ENCODE measurements at places on chromosomes 6 and 20.

GRCh38 chr6:2962004-2962403 is 9.4 kb downstream of the SERPINB6 start:
- no peak for DNase-seq

DNA sequence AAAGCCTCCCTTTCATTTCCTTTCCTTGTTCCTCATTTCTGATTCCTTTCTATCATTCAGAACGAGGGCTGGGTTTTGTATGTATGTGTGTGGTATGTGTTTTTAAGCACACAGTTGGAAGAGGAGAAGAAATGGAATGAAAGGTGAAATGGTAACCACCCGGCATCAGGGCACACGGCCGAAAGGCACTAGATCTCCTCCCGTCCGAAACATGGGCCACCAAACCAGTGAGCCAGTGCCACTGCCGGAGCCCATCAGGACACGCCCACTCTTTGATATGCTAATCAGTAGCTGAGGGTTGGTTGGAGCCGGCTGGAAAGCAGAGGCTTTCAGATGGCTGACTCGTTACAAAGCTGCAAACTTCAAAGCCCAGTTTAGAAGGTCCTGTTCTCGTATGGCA is 228.6 kb upstream of the JARID2 start:
- peak; percentile 8 for DNase-seq

- DNase-seq, result no peak
Observed at GRCh38 chr6:138653435-138653834, 120.1 kb upstream of the CCDC28A start.

DNA sequence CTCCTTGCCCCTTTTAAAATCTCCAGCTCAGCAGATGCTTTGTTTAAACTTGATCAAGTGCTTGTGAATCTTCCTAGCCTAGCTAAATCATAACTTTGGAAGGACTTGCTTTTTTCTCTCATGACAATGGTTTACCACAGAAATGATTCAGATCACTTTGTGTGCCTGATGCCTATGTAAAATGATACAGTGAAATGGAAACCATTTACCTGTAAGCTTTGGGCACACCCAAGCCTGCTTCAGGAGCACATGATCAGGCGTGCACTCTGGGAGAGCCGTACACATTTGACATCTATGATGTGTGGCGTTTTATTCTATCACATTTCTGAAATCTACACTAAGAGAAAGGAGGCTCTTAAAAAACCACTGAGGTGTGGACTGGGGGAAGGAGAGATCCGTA is 41.1 kb downstream of the PTPN1 start:
- DNase-seq, result no peak

- no peak for DNase-seq
Observed at GRCh38 chr6:73537677-73538076, 16.8 kb upstream of the EEF1A1 start.

DNA sequence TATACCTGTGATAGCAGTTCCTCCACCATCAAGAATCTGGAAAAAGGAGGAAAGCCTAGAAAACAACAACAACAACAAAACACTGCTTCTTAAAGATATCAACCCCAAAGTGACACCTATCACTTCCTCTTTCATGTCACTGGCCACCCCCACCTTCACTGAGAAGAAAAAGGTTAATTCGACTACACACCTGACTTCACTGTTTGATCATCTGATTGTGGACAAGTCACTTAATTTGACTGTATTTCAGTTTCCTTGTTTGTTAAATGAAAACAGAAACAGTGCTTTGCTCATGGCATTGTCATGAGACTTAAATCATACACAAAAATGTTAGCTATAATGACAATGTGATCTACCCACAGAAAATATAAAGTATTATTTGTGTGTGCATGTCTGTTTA is 280.6 kb upstream of the SULF2 start:
- DNase-seq, result no peak

- no peak for DNase-seq
Observed at GRCh38 chr20:30286157-30286556, 971.3 kb upstream of the DEFB115 start.

DNA sequence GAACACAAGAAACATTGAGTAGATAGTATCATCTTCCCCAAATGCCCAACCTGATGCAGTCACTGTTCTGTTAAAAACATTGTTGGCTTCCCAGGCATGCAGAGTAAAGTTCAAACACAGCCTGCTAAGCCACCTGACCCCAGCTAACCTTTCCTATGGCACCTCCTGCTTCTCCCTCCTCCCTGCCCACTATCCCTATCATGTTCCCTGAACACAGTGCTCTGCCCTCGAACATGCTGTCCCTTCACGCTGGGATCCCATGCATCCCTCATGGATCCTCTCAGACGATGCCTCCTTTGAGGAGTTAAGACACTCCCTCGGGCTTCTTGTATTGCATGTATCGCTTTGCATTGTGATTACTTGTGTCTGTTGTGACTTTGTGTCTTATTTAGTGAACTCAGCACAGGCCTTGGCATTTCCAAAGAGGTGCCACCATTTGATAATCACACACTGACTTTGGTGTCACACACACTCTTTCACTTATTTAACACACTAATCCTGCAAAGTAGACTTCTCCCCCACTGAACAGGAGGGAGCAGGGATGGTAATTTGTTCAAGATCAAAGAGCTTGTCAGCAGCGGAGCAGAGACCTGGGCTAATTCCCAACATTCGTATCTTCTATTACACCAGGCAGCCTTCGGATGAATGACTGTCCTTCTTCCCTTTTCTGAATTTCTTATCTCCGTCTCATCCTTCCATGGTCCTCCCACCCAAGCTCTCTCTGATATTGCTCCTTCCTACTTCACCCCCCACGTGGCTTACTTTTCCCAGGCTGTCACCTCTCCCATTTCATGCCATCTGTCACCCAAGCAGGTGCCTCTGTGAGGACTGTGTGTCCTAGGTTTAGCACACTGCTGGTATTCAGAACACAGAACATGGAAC is 28.3 kb upstream of the SMIM29 start:
- no peak for DNase-seq

DNA sequence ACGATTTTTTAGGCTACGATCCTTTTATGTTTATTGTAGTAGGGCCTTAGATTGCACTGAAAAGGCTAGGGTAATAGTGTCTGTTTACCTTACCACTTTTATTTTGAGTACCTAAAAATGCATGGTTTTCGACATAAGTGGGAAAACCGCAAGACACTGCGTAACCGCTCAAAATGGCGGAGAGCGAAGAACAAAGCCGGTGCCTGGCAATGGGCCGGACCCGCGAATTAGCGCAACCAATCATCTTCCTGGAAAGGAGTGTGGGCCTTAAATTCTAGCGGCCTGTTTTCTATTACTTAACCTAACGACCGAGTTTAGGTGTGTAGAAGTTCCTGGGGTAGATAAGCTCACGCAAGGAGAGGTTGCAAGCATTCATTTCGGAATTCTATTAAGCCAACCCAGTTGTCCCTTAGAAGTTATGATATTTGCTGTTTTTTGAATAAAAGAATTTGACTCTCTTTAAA is 118.0 kb downstream of the HFE start:
- DNase-seq, result peak; percentile 70

DNA sequence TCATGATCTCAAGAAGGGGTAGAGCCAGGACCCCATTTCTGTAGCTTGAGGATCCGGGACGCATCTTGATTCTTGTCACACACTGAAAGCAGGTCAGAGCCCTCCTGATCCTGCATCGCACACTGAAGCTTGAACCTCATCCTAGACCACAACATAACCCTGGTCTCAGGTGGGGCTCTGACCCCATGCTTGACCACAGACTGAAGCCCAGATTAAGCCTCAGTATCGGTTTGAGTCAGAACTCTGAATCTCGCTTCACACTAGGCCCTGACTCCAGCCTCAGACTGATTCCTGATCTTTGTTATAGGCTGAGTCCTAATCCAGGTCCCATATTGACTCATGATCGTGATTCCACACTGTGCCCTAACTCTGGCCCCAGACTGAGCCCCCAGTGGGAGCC is 8.5 kb upstream of the RSPO4 start:
- DNase-seq, result no peak

GRCh38 chr20:14232650-14233049 is 104.8 kb downstream of the FLRT3 start:
- no peak for DNase-seq

- peak; percentile 85 for DNase-seq
Observed at GRCh38 chr6:98458708-98459107, 375.7 kb upstream of the POU3F2 start.

DNA sequence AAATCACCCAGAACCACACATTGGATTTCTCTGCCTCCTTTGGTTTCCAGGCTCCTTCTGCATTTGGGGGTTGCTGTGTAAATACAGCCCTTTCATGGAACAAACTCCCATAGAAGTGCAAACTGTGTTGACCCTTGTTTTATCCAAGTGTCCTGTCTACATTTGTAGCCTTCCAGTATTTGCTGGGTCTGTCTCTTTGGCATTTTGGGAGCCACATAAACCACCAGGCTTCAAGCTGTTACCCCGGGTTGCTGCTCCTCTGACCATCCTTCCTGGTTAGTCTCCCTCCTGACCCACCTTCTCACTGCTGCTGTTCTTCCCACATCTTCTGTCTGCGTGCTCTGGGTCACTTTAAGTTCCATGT is 7.6 kb upstream of the MTHFD1L start:
- no peak for DNase-seq

DNA sequence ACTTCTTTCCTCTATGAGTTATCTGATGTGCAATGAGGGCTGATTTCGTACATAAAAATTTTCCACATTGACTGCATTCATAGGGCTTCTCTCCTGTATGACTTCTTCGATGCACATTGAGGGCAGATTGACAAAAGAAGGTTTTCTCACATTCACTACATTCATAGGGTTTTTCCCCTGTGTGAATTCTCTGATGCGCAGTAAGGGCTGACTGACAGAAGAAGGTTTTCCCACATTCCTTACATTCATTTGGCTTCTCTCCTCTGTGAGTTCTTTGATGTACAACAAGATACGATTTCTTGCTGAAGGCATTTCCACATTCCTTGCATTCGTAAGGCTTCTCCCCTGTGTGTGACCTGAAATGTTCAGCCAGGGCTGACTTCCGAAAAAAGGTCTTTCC is 11.4 kb downstream of the ZNF334 start:
- DNase-seq, result no peak

DNA sequence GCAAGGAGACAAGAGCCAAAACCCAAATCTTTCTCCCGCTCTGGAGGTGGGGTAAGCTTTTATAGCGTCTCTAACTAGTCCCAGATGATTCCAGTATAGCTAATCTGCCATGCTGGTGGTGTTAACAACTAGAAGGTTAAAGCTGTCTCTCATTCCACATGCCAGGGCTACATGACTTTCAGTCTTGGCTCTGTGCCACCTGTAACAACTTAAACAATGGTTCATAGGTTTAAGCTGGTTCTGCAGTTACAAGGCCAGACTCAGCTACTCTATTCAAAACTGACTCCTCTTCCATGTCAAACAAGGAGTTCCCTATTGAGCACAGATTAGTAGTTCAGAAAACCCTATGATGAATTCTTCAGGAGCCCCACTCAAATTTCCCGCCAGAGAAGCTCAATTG is 128.9 kb downstream of the ELOVL4 start:
- DNase-seq, result no peak

DNA sequence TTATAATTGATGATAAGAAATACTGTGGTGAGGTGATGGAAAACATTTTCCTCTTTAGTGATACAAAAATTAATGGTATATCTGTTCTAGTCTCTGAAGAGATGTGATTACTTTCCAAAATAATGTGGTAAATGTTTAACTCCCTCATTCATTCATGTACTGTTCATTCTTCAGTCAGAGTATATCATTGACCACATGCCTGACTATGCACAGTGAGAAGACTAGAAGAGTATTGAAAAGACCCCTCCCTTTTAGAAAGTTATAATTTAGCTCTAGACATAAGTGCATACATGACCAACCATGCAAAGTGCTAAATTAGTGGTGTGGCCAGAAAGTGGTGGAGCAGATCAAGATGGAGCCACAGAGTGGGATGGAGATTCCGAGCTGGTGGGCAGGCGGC is 133.0 kb downstream of the CLIC5 start:
- no peak for DNase-seq

DNA sequence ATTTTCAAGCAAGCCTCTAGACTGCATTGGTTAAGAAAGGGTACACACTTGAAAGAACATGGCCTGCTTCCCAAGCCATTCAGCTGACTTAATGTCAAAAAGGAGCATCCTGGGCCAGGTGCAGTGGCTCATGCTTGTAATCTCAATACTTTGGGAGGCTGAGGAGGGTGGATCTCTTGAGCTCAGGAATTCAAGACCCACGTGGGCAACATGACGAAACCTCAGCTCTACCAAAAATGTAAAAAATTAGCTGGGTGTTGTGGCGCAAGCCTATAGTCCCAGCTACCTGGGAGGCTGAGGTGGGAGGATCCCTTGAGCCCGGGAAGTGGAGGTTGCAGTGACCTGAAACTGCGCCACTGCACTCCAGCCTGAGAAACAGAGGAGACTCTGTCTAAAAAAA is 26.9 kb upstream of the NT5E start:
- DNase-seq, result no peak

DNA sequence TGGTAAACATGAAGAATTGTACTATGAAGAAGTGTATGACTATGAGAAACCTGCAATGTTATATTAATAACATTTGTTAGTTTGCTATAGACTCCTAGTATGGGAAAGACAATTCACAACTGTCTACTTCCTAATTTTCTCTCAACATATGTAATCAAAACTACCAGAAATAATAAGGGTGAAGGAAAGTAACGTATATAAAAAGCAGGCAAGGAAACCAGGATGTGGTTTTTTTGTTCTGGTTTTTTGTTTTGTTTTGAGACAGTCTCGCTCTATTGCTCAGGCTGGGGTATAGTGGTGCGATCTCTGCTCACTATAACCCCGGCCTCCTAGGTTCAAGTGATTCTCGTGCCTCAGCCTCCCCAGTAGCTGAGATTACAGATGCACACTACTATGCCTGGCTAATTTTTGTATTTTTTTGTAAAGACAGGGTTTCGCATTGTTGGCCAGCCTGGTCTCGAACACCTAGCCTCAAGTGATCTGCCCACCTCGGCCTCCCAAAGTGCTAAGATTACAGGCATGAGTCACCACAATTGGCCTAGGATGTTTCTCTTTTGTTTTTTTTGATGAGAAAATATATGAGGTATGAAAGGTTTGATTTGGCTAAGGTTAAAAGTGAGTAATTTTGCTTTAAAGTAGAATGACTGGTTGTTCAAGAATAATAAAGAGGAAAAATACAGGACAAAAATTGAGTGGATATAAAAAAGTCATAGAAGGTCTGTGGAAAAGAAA is 83.1 kb downstream of the PTCHD4 start:
- DNase-seq, result no peak

DNA sequence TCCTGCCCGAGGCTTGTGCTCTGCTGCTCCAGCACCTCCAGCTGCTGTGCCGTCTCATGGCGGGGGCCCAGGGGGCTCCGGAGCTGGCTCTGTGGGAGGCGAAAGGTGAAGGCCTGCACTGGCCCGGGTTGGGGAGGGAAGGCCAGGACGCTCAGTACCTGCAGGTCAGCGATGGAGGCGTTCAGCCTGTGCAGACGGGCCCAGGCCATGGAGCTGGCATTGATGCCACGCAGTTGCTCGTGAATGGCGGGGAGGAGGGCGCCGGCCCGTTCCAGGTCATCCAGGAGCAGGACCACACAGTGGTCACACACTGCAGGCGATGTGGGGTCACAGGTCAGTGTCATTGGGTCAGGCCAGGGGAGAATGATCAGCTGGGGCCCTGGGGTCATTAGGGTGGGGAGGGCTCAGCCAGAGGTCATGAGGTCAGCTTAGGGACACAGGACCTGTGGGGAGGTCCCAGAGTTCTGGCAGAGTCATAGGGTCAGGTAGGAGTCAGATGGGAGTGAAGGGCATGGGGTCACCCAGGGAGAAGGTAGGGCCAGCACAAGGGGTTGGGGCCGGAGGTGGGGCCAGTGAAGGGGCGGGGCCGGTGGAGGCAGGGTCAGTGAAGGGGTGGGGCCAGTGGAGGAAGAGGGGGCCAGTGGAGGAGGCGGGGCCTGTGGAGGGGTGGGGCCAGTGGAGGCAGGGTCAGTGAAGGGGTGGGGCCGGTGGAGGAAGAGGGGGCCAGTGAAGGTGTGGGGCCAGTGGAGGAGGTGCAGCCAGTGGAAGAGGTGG is 18.0 kb downstream of the ADRM1 start:
- no peak for DNase-seq

Data from globus pallidus (tissue), 1 donor.